Peyer's patch (tissue), 4 donors: ENCODE measurements at places on chromosomes 1 and 21.

GRCh38 chr1:159902541-159902940, 2.6 kb upstream of the CFAP45 start:
- no peak for DNase-seq

GRCh38 chr1:178993559-178993958, 32.1 kb upstream of the FAM20B start:
- DNase-seq: no peak

DNA sequence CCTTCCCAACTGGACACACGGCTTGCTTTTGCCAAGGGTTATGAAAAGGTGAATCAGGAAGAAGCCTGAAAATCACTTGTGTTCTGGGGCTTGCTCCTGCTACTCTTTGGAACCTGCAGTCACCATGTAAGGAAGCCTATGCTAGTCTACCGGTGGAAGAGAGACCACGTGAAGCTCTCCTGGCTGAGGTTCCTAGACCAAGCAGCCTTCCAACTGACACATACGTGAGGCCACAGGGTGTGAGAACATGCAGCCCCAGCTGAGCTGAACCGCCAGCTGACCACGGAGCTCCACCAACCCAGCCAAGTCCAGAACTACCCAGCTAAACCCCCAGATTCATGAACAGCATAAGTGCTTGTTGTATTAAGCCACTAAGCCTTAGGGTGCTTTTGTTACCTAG, 72.8 kb upstream of the KRTAP19-8 start:
- DNase-seq: no peak

DNA sequence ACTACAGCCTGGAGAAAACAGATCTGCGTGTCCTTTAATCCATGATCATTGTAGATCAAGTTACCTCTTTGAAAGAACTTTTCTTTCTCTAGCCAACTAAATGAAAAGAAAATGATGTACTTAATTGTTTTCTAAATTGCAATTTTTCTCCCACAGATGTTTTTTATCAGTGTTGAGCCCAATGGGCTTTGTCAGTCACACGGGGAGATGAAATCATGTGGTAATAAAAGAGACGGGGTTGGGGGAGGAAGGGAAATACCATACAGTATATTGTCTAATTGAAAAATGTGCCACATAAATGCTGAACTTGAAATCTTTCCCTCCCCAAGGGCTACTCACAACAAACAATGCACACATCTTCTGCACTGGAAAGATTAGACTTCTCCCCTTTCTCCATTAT, 58.4 kb downstream of the NTMT2 start:
- DNase-seq: no peak

DNA sequence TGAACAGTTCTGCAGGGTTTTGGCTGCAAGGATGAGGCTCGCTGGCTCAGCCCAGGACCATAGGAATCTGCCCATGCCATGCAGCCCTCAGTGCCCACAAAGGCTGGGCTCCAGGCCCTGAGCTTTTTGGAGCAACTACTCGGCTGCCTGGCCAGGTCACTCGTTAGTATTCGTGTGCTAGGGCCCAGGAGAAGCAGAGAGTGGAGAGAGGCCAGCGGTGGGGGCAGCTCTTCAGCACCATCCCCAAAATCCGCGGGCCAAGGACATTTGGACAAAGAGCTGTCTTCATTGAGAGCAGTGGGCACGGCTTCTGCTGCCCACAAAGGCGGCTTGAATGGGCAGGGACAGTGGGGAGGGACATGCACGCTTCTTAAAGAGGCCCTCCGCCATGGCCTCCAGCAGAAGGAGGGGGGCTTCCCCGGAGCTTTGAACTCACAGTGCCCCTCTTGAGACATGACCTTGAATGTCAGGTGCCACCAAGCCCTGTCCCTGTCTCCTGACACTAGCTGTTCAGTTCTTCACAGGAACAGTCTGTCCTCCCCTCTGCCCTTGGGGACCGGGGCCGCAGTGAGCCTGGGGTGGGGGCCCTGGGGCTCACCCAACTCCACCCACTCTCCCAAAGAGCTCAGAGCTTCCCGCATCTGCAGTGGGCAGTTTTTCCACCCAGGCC, 106.1 kb upstream of the ARHGEF16 start:
- DNase-seq: no peak

DNA sequence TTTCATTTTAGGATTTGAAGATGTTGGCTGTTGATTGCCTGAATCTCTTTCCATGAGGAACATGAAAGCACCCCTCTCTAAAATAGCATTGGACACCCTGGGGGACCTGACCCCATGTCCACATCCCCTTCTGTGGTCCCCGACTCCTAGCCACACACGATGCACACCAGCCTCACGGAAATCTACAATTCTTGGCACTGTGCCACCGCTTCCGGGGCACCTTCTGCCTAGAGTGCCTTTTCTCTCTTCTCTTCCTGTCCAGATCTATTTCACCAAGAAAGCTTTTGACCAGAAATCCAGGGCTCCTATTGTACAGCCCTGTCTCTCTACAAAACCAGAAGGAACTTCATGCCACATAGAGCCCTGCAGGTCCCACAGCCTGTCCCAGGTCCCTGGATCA, 50.3 kb downstream of the MYSM1 start:
- DNase-seq: peak; percentile 50

GRCh38 chr1:26965628-26966027, 5.4 kb upstream of the KDF1 start:
- DNase-seq: no peak

GRCh38 chr1:216528816-216529215, 105.6 kb upstream of the USH2A start:
- DNase-seq: no peak

DNA sequence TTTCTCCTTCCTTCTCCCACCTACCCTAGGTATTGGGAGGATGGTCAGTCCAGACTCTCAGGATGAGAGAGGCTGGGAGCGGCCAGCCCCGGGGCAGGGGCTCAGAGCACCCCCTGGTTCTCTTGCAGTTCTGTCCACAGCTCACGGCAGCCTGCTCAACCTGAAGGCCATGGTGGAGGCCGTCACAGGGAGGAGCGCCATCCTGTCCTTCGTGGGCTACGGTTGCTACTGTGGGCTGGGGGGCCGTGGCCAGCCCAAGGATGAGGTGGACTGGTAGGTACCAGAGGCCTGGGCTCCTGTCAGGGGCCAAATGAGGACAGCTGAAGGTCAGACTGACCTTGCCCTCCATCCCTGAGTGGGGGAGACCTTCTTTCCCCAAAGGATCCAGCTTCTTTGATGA, 4.2 kb downstream of the PLA2G2F start:
- no peak for DNase-seq

DNA sequence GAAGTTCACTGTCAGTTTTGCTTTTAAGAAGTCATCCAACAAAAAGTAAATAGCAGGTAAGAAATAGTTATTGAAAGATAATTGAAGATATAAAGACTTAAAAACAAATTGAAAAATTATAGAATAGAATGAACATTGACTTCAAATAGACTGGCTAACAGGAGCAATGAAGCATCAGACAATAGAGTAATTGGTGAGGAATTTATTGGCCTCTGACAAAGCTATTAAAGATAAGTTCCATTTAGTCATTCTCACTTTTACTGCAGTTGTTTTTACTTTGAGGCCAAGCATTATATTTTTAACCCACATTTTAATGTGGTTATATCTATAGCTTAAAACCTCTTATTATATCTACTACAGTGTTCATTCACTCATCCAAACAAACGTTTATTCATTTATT, 228.8 kb upstream of the ADGRL2 start:
- DNase-seq: no peak

DNA sequence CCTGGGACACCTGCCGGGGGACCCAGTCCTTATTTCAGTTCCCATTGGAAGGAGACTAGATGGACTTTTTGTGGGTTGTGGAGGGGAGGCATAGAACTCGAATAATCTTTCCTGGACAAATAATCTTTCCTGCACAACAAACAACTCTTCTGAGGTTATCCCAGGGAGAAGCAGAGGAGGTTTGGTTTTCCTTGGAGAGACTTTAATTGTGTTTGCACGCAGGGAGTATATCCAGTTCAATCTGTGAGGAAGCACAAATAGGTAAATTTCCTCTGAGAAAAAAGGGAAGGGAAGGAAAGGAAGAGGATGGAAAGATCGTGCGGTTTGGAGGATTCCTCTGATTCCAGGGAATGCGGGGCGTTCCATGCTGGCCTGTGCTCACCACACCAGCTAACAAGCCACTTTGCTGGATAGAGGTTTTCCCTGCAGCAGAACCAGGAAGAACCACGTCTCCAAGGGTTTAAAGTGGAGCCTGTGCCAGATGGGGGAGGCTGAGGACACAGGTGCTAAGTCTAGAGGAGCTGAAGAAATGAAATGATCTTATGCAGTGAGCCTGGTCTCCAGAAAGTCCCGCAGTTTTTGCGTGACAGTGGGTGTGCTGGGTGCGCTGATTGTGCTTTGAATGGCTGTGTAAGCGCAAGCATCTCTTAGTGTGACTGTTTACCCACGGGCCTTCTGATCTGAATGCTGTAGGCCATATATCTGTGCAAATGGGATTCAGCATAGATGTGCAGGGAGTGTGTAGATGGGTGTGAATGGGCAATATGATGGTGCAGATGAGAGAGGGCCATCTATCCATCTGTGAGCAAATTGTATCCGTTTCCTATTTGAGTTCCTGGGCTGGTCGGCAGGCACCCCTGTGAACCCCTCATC, 7.6 kb downstream of the PAX7 start:
- no peak for DNase-seq

GRCh38 chr1:8016210-8016894, 9.8 kb downstream of the ERRFI1 start:
- DNase-seq: no peak

DNA sequence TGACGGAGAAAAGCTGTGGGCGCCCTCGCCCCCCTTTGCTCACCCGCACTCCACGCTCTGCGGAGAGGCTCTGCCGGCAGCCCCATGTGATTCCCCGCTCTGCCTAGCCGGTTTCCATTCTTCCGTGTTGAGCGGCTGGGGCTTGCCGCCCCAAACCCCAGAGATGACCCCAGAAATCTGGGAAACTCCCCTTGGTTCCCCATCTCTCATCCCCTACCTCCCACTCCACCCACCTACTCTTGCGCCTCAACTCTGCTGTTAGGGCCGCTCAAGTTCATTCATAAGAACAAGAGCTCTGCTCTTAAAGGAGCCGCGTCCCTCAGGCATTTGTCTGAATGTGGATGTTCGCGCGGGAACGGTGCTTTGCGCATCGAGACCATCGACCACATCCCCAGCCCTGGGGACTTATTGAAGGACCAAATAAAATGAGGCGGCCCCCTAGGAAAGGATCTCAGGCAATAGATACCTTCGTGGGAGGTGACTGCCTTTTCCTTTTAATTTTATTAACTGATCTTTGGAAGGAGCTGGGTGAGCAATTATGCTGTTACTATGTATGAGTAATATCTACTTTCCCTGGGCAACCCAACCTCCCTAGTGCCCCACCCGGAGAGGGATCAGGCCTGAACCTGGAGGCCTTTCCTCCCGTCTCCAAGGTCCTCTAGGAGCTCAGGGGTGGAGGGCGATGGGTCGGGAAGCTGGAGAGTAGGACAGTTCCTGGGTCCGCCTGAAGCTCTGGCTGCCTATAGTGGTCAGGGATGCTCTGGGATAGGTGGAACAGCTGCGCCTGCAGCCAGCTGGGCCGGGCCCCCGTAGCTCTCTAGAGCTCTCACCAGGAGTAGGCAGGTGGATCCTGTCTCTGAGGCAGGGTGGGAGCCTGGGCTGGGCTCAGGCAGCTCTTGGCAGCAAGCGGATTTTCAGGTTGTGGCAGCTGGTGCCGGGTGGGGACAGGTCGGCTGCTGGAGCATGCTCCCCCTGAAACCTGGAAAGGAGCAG, 898 bp downstream of the MFSD2A start:
- peak; percentile 83 for DNase-seq

GRCh38 chr1:32813941-32814739, 3.0 kb downstream of the YARS1 start:
- no peak for DNase-seq
